NCI-H2171 treated with DMSO at 0.1 percent for 48 hours (cell line): ENCODE measurements at places on chromosomes 7 and 10.
A peak's percentile ranks its signal among the peaks of the same experiment; 100 is the strongest.

DNA sequence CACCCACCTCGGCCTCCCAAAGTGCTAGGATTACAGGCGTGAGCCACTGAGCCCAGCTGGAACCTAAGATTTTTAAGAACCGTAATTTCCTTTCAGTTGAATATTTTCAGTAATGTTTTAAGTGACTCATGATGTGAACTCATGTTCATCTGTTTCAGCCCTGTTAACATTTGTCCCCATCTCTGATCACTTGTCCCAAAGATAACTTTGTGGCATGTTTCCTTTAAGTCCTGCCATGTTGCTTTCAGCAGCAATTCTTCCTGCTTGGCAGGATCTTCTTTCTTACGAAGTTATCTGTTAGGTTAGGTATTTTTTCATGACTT, 19.3 kb downstream of the ZRANB1 start:
- no peak for DNase-seq

GRCh38 chr10:27743877-27744801, 1.5 kb downstream of the MKX start:
- no peak for DNase-seq

DNA sequence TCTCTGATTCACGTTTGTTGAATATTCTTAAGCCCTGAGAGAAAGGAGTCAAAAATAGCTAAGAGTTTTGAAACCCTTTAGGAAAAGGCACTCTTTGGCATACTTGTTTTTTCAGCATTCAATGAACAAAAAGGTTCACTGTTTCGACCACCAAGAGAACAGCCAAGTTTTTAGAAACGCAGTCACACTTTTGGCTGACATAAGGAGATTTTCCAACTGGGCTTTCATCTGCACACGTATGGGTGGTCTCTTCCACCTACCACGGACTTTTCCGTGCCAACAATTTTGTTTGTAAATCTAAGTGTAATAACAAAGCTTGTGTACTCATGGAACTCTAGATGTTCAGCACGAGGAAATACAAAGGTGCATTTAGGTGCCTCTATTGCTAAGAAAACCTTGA, 270.3 kb downstream of the WDR11 start:
- no peak for DNase-seq

DNA sequence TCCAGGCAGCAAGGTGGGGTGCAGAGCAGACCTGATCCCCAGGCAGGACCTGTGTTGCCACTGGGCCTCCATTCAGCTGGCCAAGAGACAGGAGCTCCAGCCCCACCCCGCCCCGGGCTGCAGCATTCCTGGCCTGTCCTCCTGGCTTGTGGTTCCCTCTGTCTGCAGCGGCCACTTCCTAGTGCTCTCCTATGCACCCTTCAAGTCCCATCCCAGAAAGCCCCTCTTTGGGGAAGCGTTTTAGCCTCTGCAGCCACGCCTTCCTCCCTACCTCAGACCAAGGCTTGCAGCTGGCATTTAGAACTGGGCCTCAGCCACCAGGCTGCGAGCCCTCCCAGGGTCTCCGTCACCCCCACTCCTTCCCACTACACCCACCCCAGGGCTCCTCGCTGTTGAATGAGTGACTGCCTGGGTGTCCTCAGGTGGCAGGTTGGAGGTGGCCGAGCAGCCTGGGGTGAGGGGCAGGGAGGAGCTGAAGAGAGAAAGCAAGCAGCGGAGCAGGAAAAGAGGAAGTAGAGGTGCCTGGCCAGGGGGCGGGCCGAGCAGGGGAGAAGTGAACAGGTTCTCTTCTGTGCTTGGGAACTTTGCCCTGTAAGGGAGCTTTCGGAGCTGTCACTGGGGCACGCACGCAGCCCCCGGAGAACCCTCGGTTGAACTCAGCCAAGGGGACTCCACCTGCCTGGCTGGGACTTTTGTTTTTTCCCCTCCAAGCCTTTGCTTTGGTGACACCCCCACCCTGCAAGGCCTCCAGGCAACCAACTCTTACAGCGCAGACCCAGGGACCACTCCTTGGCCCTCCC, 109.1 kb upstream of the TNRC18 start:
- DNase-seq: no peak

DNA sequence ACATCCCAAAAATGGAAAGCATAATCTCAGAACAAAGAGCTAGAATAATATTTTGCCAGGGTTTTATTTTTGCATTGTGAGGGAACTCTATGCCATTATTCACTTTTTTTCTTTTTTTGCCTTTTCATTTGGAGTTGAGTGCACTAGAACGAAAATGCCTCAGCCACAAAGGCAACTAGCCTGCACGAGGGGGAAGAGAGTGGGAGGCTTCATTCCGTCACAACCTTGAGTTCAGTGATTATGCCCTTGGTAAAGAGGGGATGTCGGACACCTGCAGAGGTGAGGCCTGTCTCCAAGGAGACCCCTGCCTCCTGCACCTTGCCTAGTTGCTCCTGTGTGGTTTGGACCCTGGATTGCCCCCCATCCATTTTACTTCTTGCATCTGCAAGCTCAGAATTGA, 232.7 kb downstream of the TEX36 start:
- DNase-seq: no peak

- DNase-seq: no peak
Measured at GRCh38 chr10:26809973-26810372, 50.8 kb downstream of the ABI1 start.

- peak; percentile 24 for DNase-seq
Measured at GRCh38 chr10:33337326-33337957, 3.0 kb upstream of the NRP1 start.
